ENCODE measurements at places on chromosomes 1 and 21.

DNA sequence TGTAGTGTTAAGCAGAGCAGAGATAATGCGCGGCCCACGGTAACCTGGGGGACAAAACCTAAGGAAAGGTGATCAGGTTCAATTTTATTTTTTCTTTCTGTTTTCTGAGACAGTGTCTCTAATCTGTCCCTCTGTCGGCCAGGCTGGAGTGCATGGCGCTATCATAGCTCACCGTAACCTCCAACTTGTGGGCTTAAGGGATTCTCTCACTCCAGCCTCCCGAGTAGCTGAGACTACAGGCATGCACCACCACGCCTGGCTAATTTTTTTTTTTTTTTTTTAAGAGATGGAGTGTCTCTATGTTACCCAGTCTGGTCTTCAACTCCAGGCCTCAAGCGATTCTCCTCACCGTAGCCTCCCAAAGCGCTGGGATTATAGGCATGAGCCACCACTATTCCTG, 724 bp upstream of the ANKRD35 start:
- DNase-seq, result no peak

GRCh38 chr1:9128520-9129265, at the start of gene GPR157:
Gene GPR157, minus strand, starts transcription at chr1:9129102. Its CDS starts 75 bp downstream, at chr1:9129027.
- DNase-seq, result peak; percentile 81

DNA sequence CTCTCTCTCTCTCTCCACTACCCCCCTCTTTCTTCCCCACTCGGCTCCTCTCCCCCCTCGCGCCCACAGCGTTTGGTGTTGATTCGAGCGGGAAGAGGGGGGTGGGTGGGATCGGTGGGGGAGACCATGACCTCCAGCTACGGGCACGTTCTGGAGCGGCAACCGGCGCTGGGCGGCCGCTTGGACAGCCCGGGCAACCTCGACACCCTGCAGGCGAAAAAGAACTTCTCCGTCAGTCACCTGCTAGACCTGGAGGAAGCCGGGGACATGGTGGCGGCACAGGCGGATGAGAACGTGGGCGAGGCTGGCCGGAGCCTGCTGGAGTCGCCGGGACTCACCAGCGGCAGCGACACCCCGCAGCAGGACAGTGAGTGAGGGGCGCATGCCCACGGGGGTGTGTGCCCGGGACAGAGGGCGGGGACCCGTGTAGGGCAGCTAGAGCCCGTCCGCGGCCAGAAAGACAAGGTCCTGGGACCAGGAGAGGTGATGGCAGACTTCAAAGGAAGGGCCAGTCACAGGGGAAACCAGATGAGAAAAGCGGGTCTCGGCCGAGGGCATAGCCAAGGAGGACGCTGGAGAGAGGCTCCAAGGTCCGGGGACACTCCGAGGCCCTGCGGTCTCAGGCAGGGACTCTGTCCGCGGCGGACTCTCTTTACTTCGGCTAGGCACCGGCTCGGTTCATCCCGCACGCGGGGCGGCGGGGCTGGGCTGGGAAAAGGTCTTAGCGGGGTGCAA, at the start of gene PRRX1:
PRRX1 (plus strand) TSS at position 39 of the 735 bp plus-strand sequence; CDS start at position 127, 88 bp downstream.
- DNase-seq, result no peak

DNA sequence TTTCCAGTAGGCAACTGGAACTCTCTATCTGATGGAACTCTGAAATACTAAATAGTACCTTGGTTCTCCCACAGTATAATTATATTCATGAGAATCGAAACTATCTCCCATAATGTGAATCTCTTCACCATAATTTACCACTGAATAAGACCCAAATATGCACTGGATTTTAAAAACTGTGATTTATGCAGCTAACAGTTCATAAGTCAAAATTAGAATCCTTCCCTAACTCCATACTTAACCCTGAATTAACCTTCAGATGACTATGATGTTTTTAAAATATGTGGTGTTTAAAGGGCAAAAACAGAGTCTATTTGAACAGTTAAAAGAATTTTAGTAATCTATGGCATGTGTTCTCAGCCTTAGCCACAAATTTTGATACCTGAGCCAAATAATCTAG, 22.9 kb upstream of the SLC44A3 start:
- no peak for DNase-seq

GRCh38 chr1:51296383-51297357, 33.7 kb downstream of the TTC39A start:
- peak; percentile 70 for DNase-seq

DNA sequence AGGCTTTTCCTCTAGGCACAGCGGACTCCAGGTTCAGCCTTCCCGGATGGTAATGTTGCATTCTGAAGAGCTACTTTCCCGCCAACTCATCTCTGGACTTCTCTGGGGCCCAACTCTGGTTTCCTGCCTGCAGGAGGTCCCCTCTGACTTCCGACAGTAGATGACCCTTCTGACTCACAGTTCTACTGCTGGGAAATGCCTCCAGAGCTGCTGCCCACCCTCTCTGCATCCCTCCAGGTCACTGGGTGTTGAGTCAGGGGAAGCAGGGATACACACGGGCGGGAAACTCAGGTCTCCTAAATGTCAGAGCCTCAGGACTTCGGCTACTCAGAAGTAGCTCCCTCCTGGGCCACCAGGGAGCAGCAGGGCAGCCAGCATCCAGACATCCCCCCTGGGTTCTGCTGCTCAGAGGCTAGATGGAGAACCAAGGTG, 2.1 kb upstream of the KIF21B start:
- DNase-seq, result no peak

DNA sequence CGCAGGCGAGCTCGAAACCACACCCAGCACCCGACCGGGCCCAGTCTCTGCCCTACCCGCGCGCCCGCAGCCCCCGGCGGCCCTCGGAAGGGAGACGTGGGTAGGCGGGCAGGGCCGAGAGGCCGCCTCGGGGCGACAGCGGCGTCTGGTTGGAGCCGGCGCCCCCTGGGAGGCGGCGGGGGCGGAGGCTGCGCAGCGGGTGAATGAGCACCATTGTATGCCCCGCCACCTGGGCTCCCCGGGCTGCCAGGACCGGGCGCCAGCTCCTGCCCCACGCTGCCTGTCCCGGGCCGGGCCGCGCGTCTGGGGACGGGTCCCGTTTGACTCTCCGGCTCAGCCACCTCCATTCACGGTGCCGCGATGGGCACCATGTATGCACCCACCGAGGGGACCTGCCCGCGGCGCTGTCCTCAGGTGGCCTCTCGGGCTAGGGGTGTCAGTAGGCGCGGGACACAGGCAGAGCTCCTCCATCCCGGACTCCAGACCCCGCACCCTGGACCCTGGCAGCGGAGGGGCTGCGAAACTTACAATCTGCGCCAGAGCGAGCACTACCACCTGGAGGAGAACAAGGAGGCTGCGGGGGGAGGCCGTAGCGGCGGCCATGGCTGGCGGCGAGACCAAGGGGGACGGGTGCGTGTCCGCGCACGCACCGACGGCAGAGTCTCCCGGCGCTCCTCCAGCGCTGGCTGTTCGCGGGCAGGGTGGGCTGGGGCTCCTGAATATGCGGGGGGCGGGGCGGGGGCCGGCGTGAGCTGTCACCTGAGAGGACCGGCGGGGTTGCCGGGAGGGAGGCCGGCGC, at the start of gene COL9A2:
COL9A2 (minus strand) TSS at position 692 of the 799 bp plus-strand sequence; CDS start at position 603, 89 bp downstream.
- peak; percentile 70 for DNase-seq

DNA sequence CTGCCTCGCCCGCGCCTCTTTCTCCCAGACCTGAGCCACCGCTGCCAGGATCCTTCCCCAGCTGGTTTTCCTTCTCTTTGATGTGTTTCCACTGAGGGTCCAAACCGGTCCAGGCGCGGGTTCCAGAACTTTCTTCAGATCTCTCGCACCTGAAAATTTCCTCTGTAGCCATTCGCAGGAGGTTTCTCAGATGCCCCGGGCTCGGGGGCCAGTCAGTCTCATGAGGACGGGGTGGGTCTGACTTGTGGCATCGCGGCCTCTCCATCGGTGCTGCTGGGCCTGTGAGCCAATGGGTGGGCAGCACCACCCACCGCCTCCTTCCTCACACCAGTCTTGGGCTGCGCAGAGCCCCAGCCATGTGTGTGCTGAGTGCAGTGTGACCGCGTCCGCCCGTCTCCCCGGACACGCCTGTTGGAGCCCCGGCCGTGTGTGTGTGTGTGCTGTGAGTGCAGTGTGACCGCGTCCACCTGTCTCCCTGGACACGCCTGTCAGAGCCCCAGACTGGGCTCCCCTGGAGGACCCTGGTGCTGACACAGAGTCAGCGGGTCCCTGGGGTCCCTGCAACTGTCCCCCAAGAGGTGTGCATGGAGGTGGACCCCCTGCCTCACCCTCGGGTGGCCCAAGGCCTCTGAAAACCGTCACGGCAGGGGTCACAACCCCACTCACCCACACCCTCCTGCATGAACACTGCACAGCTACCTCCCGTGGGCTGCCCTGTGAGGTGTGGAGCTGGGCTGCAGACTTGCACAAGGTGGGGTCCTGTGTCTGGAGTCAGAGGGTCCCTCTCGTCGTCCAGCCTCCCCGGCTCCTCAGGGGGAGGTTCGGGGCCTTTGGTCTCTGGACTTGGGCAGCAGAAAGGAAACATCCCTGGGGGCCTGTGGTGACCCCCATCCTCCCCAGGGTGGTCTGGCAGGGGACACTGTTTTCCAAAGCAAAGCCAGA, 20.2 kb downstream of the COL18A1 start:
- no peak for DNase-seq

GRCh38 chr1:204132718-204133117, 19.1 kb downstream of the ETNK2 start:
- no peak for DNase-seq

GRCh38 chr21:26965040-26965906, 1.6 kb downstream of the ADAMTS5 start:
- no peak for DNase-seq

- DNase-seq, result no peak
These were observed 77.0 kb upstream of the MARK1 start for GRCh38 chr1:220450927-220451326.

GRCh38 chr1:209767096-209767495, 11.2 kb downstream of the TRAF3IP3 start:
- DNase-seq, result no peak
